ENCODE measurements at places on chromosomes 6 and 20.

GRCh38 chr20:59579404-59580145 is 24.8 kb upstream of the PHACTR3 start:
- no peak for DNase-seq

- no peak for DNase-seq
Observed at GRCh38 chr6:50891290-50891689, 72.6 kb downstream of the TFAP2B start.

DNA sequence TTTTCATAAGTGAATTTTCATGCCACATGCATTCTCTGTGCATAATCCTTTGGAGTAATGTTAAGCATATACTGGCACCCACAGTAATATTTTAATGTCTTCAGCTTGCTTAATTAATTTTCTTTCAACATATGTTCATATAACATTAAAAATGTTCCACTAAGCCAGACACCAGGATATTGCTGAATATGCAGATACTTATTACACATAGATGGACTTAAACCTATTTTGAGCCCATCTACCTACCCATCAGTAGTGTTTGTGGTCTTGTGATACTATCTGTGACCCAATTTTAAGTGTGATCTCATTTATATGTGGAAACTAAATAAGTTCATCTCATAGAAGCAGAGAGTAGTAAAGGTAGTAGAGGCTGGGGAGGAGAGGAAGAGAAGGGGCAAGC is 379.5 kb upstream of the JAG1 start:
- DNase-seq, result no peak

- no peak for DNase-seq
Observed at GRCh38 chr6:86949771-86950170, 12.4 kb downstream of the HTR1E start.

DNA sequence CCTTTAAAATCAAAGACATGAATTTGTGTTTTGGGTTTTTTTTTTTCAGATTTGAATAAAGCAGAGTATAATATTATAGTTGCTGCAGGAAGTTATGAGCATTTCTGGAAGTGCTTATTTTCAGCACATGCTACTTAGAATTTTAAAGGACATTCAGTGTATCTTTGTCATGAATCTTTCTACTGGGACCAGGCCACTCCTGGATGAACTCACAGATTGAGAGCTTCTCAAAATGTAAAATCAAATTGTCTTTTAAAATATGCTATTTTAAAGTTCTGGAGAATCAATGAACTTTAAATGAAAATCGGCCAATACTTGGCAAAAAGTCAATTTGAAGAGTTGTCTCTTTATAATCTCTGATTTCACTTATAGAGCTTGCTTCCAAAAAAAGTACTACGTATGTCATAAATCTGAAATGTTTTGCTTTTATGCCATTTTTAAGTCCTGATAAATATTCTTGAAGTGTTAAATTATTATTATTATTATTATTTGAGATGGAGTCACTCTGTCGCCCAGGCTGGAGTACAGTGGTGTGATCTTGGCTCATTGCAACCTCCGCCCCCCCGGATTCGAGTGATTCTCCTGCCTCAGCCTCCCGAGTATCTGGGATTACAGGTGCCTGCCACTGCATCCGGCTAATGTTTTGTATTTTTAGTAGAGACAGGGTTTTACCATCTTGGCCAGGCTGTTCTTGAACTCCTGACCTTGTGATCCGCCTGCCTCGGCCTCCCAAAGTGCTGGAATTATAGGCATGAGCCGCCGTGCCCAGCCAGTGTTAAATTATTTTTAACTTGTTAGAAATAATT is 175.7 kb upstream of the AKAP12 start:
- no peak for DNase-seq

GRCh38 chr20:1632178-1632577 is 12.4 kb upstream of the SIRPB1 start:
- no peak for DNase-seq

- no peak for DNase-seq
Observed at GRCh38 chr6:147054871-147055270, 149.3 kb upstream of the STXBP5 start.
